ENCODE measurements at places on chromosomes 16 and 17.

- no peak for DNase-seq
These were observed 10.0 kb downstream of the SALL1 start for GRCh38 chr16:51141106-51141505.

GRCh38 chr17:58172369-58173071, 5.7 kb downstream of the OR4D2 start:
- no peak for DNase-seq

- no peak for DNase-seq
These were observed 31.1 kb upstream of the CCR7 start for GRCh38 chr17:40596261-40596919.

- no peak for DNase-seq
These were observed 47.7 kb downstream of the IRF8 start for GRCh38 chr16:85946541-85947124.

- peak; percentile 71 for DNase-seq
These were observed 63.3 kb upstream of the HSBP1 start for GRCh38 chr16:83744441-83744981.

DNA sequence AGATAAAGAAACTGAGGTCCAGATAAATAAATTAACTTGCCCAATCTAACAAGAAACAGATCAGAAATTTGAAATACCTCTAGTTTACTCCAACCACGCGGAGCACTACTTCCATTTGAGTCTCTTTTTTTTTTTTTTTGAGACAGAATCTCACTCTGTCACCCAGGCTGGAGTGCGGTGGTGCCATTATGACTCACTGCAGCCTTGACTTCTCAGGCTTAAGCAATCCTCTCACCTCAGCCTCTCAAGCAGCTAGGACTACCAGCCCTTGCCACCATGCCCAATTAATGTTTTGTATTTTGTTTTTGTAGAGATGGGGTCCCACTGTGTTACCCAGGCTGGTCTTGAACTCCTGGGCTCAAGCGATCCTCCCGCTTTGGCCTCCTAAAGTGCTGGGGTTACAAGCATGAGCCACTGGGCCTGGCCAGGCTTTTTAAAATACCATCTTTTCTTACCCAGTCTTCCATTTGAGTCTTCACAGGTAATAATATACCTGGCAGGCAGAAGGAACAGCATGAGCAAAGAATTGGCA, 3.3 kb upstream of the NACA2 start:
- no peak for DNase-seq

GRCh38 chr17:48997103-48997826, at the start of gene IGF2BP1:
Gene IGF2BP1, plus strand, starts transcription at chr17:48997385. Its CDS starts 361 bp downstream, at chr17:48997746.
- DNase-seq = no peak

DNA sequence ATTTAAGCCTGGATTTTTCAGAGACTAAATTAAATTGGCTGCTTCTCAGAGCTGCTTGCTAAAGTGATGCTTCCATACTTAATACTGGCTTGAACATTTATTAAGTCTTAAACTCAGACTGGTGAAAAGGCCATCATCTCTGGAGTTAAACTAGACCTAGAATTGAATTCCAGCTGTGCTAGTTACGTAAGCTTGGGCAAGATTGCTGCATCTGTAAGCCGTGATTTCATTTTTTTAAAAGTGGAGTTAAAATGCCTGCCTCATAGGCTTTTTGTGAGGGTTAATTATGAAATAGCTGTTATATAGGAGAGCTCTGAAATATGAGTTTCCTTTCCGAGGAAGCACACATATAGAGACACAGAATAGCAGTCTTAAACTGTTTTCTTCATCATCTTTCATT, 84.7 kb downstream of the VAT1L start:
- DNase-seq = no peak

GRCh38 chr17:77549726-77550366, 408.7 kb upstream of the TNRC6C start:
- no peak for DNase-seq

DNA sequence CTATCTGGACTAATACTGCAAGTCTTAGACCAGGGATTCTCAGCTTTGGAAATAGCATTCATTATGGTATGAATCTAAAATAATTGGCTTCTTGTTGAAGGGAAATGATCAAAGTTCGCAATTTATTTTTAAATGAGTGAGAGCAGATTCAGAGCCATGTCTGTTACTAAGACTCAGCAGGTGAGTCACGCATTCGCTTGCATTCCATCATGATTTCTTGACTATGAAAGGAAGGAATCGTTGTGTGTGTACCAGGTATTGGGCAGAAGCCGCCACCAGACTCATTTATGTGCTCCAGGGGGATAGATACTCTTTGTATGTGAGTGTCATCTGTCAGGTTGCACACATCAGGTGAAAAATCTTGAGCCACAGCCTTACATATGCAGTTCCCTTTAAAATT, 10.8 kb downstream of the GSG1L2 start:
- no peak for DNase-seq

- DNase-seq = no peak
These were observed 22.4 kb downstream of the SOX9 start for GRCh38 chr17:72143245-72143644.

DNA sequence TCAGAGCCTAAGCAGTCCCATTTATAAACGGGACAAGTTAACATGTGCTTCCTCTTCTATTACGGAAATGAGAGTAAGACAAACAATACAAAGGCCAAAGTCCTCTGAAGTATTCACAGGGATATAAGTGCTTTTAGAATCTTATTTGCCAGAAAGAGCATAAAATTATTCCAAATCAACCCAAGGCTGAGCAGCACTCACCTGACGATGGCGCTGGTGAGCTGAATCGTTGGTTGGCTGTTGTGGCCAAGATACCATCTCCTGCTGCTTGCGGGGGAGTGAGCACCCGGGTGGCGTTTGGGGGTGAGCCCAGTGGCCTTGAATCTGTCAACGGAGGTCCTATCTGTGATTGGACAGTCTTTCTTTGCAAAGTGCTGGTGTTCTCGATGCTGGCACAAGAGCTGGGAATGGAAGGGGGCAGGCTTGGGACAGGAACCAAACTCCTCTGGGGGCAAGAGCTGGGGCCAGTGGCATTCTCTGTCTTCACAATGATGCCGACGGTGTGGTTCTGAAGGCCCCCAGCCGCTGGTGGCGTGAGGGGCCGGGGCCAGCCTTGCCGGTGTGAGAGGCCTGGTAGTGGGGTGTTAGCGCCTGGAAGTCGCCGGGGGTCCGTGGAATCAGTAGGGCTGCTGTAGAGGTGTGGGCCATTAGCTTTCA, 9.5 kb upstream of the DHRS13 start:
- no peak for DNase-seq

- no peak for DNase-seq
These were observed 5.8 kb downstream of the NLGN2 start for GRCh38 chr17:7413346-7413985.

DNA sequence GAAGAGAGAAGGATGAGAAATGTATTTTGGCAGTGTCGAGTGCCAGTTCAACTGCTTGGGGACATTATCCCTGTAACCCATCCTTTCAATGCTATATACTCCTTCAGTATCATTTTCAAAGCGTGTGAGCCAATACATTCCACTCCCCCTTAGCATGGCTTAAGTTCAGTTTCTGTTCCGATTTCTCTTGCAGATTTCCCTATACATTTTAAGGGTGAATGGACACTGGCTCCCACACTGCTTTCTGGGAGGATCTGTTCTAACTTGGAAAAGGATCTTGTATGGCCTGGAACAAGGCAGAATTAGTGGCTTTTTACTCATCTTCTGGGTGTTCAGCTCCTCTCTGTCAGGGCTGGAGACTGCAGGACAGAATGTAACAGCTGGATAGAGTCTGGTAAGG, 333.8 kb downstream of the HAPSTR1 start:
- no peak for DNase-seq

DNA sequence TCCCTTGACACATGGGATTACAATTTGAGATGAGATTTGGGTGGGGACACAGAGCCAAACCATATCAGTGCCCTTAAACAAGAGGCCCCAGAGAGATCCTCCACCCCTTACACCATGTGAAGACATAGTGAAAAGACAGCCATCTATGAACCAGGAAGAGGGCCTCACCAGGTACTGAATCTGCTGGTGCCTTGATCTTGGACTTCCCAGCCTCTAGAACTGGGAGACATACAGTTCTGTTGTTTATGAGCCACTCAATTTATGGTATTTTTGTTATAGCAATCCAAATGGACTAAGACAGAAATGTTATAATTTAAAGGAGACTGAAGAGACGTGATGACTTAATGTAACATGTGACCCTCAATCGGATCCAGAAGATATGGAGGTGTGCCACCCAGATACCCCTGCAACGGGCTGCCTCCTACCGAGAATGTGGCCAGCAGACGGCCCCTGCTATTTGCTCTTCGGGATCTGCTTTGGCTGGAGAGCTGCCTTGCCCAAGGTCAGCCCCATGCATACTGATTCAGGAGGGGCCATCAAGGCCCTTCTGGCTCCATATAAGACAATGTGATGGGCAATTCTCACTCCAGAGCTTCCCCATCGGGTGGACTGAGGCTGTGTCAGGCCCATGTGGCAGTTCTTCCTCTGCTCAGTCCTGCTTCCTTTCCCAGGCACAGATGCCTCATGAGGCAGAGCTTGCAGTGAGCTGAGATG, 80.6 kb downstream of the NETO2 start:
- DNase-seq = no peak

GRCh38 chr17:67276075-67276474, 31.1 kb upstream of the HELZ start:
- no peak for DNase-seq

GRCh38 chr17:9666461-9667050, 21.2 kb downstream of the USP43 start:
- no peak for DNase-seq

DNA sequence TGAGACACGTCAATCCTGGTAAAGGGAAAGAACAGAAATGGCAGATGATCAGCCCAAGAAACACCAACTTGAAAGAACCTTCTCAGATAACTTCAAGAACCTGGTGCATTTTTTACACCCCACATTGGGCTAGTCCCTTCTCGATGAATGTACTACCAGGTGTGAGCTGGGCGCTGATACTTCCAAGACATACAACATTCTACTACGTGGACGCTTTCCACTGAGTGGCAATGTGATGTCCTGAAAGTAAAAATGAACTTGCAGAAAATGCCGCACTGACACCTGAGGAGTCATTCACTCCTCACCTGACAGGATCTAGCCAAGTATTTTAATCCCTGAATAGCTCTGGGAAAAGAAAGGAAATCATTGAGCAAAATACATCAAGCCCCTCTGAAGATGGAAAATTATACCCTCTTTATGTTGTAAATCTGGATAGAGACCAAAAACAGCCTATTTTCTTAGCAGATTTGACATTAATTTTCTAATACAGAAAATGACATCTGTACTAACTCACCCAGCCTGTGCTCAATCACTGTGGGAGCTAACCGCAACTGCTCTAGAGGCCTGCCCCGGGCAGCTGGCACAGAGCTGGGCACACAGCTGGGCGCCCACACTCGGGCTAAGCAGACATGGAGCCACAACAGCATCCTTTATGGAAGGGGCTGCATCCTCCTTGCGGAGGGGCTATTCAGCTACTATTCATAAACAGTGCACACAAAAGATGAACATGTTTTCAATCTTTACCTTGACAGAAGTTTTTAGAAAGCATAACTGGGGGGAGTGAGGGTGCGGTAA, 16.2 kb downstream of the SNN start:
- DNase-seq = no peak

- DNase-seq = no peak
These were observed 58.4 kb downstream of the SMPD3 start for GRCh38 chr16:68389750-68390371.

DNA sequence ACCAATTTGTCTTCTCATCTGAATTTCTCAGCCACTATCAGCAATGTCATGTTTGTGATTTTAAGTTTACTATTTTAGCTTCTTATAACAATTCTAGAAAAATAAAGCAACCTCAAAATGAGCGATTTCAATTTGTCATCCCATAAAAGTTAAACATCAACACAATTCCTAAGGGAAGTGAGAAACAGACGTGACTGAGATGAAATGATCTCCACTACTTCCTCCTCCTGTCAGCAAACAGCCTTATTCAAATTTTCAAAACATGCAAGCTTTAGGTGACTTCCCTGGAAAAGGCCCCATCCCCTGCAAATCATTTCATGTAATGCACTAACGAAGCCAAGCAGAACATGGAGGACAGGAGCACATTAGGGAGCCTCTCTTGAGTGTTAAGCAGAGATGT, 64.9 kb downstream of the ZNF652 start:
- DNase-seq = no peak

DNA sequence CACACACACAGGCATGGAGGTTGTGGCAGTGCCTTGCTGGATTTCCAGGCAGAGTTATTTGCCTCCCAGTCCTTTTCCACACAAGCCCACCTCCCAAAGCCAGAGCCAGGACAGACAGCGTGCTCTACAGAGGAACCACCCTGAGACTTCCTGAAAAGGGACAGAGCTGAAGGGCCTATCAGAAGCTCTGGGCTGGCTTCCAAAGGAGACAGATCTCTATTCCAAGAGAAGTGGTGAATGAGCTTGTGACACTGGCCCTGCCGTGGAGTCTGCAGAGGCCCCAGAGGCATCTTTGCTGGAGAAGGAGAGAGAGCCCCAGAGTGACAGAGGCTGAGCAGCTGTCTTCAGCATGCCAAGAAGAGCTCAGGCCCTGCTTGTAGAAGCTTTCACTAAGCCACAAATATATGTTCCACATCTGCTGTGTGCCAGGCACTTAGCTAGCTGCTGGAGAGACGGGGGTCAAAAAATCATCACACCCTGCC, 8.3 kb upstream of the LPCAT2 start:
- peak; percentile 85 for DNase-seq

GRCh38 chr17:64259426-64259825, 3.6 kb downstream of the TEX2 start:
- DNase-seq = no peak

All from globus pallidus (tissue), 1 donor.